ENCODE measurements at places on chromosomes 11 and 22.
A peak's percentile ranks its signal among the peaks of the same experiment; 100 is the strongest.

DNA sequence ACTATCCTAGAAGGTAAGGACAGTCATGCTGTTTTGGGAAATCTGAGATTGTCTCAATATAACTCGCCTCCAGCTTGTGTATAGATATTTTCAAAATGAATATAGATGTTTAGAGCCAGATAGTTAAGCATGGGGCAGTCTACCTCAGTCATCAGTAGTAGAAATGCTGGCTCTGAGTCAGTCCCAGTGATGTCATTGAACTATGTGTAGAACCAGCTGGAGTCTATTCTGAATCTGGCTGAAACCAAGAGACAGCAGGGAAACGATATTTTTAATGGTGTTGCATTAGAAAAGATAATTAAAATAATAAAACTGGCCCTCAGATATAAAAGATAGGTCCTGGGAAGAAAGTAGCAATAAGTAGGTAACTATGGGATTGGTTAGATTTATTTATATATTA lies 25.9 kb downstream of the PIWIL4 start:
- no peak for DNase-seq

- peak; percentile 72 for DNase-seq
These were observed 9.1 kb downstream of the PRR33 start for GRCh38 chr11:1882265-1883238.

- DNase-seq, result no peak
These were observed 28.1 kb upstream of the FBXO3 start for GRCh38 chr11:33802194-33802950.

GRCh38 chr11:131600628-131601027 lies 230.2 kb downstream of the NTM start:
- no peak for DNase-seq

GRCh38 chr11:57348052-57348451 lies 9.9 kb downstream of the P2RX3 start:
- DNase-seq, result no peak

GRCh38 chr11:86234831-86235461 lies 9.6 kb upstream of the EED start:
- DNase-seq, result no peak

DNA sequence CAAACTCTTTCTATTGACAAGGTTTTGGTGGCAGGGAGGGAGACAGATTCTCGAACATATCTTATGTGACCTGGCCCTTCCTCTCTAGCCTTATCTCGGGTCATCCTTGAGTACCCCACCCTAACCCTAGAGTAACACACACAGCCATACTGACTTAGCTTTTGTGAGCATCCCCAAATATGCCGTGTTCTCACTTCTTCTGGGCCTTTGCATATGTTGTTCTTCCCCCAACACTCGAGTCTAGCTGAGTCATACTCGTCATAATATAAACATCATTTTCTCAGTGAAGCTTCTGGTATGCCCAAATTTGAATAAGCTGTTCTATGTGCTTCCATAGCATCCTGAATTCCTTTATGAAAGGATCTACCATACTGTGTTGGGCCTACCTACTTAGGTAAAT lies 8.0 kb downstream of the TTC17 start:
- no peak for DNase-seq

GRCh38 chr11:12090061-12090591 lies 20.3 kb upstream of the MICAL2 start:
- DNase-seq, result no peak

- DNase-seq, result no peak
These were observed 1.8 kb downstream of the ALKBH8 start for GRCh38 chr11:107563702-107564101.

GRCh38 chr11:12990162-12990480 lies 19.0 kb upstream of the RASSF10 start:
- DNase-seq, result no peak

- DNase-seq, result no peak
These were observed 489.2 kb upstream of the CNTN5 start for GRCh38 chr11:98531576-98531975.

GRCh38 chr11:22192642-22193347 lies at the start of gene ANO5:
Gene ANO5, plus strand, starts transcription at chr11:22193085. Its CDS starts 408 bp downstream, at chr11:22193493.
- DNase-seq, result no peak

Measured in stimulated activated CD8-positive, alpha-beta memory T cell treated with anti-CD3 and anti-CD28 coated beads, Interleukin-15, amount 100 ng/mL, for 24 hours (primary cell).